Sigmoid colon (tissue), 7 donors: ENCODE measurements at places on chromosomes 13 and 19. TPM values are rescaled to one million over a fixed set of nuclear protein-coding genes. Genes with fewer than 3 reads are reported as not detected.

The VRK3 gene
- 21.1 TPM for total RNA-seq

The RAVER1 gene
- 17.1 TPM for total RNA-seq

The PLVAP gene
- 19.6 TPM for total RNA-seq

The URI1 gene
- 54.6 TPM for total RNA-seq

The PABPC3 gene
- total RNA-seq = not detected

The ZIK1 gene
- total RNA-seq = 10.5 TPM

The SYDE1 gene
- 35.3 TPM for total RNA-seq

The GRIK5 gene
- 8.4 TPM for total RNA-seq
